ENCODE measurements at places on chromosomes 2 and 18.

DNA sequence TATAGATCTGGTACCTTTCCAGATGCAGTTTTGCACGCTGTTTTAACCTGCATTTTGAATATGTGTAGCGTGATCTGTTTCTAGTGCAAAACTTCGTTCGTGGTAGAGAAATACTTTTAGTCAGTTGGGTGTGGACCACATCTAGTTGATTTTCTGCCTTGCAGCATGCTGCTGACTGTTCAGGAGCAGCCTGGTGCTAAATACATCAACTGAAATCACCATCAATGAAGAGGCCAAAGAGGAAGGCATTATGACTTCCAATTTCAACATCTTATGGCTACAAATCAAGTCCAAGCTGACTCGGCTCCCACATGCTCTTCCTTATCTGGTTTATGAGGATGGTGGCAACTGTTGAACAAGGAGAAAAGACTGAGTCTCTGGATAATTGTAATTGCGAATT, 298.5 kb downstream of the ZNF521 start:
- DNase-seq = no peak

DNA sequence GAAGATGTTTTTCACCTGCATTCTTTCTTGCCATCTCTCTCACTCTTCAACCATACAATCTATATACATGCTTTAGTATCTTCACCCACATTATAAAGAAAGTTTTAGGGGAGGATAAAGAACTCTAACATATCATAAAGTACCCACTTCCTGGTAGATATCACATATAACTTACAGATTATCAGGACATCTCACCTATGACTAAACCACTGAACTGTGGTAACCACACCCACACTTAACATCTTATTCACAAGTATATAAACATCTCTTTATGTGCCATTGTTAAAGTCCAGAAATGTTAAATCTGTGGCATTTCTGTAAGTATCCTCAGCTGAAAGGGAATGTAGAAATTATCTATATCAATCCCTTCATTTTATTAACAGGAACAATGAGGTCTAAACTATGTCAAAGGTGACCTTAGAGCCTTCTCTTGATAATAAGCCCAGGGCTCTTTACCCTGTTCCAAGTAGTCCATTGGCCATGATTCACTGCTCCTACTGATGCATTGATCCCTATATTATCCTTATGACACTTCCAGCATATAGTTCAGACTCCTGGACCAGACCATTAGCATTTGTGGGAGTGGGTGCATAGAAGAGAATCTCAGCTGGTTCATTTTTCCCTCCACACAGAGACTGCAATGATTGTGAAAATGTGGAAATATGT, 182.4 kb downstream of the SUCLG1 start:
- no peak for DNase-seq

DNA sequence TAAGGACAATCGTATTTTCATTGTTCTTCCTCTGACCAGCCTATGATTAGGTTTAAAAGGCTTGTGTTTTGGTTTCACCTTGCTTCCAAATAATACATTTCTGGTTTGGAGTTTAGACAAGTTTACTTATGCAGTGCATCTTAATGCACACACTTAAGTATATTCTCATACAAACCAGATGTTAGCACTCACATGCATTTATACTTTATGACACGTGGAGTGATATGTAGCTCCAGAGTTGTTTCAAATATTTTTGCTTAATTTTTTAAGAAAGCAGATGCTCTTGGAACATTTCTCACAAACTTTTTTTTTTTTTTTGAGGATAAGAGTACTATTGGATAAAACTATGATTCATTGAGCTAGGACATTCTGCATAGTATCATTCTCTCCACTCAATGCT, 109.9 kb downstream of the PDE1A start:
- no peak for DNase-seq

- DNase-seq = no peak
Observed at GRCh38 chr2:32498306-32498705, 129.5 kb upstream of the TTC27 start.

DNA sequence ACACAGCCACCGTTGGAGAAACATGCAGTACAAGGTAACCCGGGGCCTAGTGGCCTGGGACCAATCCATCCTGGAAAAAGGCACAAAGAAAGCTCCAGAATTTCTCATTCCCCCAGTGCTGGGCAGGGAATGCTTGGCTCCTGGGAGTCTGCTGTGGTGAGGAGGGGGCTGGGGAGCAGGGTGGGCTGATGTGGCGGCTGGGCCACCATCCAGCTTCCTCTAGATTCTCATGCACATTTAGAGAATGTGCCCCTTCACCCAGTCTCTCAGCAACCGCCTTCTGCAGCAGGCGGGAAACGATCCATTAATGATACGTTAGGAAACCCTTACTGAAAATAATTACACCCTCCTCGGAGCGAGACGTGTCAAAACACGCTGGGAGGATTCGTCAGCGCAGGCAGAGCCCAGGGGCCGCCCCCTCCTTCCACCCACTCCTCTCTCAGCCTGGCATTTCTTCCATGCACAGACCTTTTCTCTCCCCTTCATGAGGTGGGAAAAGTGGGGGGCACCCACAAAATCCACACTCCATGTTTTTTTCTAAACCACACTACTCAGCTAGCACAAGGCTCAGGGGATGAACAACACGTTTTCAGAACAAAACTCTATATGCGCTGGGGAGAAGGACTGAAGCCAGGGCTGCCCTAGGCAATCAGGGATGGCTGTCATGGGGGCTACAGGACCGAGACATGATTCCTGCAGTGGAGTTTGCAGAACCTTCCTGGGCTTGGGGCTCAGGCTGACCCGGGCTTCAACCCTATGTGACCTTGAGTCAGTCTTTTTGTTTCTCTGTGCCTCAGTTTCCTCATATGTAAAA, 56.1 kb upstream of the SMAD7 start:
- DNase-seq = no peak

GRCh38 chr18:79522451-79523205, 126.9 kb downstream of the NFATC1 start:
- no peak for DNase-seq

GRCh38 chr2:126655051-126655450, 907 bp upstream of the GYPC start:
- DNase-seq = no peak

GRCh38 chr2:95530734-95531133, 46.2 kb upstream of the TRIM43B start:
- DNase-seq = peak; percentile 29
